ENCODE measurements at places on chromosomes 4 and X.

GRCh38 chr4:41389356-41389755, 132.6 kb downstream of the UCHL1 start:
- no peak for DNase-seq

GRCh38 chr4:41539711-41540110, 1.8 kb downstream of the LIMCH1 start:
- no peak for DNase-seq

DNA sequence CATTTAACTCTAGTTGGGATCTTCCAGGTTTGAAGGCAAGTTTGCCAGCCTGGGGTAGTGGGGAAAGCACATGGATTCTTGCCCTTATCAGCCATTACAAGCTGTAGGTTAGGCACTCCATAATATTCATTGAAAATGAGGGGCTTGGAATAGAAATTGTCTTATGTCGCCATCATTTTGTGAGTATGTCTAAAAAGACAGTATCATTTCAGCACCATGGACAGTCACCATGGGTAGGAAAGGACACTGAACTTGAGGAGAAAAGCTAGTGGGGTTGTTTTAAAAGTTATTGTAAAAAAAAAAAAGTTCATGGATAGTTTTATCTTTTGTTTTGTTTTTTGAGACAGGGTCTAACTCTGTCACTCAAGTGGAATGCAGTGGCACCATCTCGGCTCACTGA, 356.1 kb downstream of the HNRNPD start:
- no peak for DNase-seq

DNA sequence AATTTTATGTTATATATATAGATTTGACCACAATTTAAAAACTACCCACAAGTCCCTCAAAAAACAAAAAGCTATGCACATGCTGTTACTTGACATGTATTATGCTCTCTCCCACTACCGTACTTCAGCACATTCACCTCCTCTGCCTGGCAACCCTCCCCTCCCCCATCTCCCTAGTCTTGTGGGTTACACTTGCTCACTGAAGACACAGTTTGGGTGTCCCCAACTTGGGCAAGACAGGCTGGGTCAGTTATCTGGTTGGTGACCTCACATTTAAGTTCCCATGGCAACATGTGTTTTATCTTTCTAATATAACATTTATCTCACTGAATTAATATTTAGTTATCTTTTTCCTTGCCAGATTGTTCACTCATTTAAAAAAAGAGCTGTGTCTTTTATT, 32.7 kb downstream of the SEC24D start:
- DNase-seq, result no peak

DNA sequence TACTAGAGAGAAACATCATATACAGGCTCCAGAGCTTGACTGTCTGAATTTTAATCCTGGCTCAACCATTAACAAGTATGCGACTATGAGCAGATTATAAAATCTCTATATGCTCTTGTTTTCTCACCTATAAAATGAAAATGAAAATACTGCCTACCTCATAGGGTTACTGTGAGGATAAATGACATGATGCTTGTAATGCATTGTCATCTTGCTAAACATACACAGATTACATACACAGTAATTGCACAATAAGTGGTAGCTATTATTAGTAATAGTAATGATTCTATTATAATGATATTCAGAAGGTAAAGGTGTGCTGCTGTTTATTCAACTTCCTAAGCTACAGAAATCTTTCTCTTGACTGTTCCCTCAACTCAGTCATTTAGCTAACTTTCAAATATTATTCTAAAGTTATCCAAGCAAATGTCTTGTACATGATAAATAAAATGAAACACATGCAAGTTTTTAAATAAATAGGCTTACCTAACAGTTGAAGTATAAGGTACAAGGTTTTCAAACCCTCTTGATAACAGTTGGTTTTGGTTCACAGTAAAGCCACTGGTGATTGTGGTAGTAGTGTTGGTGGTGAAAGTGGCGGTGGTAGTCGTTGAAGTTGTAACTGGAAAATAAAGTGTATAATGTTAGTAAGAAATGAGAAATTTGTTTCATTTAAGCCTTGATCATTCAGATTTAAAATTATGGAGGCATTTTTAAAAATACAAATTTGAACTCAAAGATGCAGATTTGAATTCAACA, 38.9 kb downstream of the NUP62CL start:
- no peak for DNase-seq

GRCh38 chr4:180766944-180767729, 1476.1 kb upstream of the TENM3 start:
- DNase-seq, result no peak

DNA sequence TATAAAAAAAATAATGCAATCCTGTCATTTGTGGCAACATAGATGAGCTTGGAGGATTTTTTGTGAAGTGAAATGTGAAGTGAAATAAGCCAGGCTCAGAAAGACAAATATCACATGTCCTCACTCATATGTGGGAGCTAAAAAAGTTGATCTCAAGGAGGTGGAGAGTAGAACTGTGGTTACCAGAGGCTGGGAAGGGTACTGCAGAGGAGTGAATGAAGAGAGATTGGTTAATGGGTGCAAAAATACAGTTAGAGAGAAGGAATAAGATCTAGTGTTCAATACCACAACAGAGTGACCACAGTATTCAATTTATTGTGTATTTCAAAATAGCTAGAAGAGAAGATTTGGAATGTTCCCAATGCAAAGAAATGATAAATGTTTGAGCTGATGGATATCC, 13.4 kb upstream of the ZCCHC18 start:
- no peak for DNase-seq

GRCh38 chr4:100674976-100675375, 157.2 kb upstream of the EMCN start:
- no peak for DNase-seq

GRCh38 chr4:41015016-41015675, 199.2 kb downstream of the APBB2 start:
- no peak for DNase-seq

DNA sequence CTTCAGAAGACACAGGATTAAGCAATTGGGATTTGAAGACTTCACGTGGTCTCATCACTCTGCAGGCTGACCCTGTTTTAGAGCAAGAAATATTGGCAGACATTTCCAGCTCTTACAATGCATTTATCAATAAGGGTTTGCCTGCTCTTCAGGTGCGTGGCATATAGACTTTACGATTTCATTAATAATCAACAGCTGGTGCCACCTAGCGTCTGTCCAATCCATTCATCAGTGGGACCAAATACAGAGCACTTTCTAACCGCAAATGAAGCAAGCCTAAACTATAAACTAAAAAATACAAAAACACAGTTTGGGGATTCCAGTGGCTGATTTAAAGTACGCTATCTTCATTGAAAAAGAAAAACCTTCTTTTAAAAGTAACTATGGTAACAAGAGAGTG, 125.4 kb upstream of the DMD start:
- no peak for DNase-seq

DNA sequence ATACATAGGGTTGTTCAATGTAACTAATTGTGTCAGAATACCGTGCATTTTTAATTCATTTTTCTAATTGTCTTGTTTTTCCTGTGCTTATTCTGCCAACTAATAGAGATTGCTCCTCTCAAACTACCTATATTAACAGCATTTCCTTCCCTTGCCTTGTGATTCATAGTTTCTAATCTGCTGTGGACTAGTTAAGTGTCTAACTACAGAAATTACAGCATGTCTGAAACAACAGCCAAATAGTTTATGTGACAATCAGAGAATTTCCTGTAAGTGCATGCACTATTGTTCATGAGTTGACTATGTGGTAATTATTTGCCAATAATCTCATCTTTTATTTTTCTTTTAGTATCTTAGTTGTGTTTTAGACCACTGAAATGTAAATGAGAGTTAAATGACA, 4.1 kb upstream of the SEC24B start:
- no peak for DNase-seq

Measured in CD4-positive, alpha-beta T cell treated with Interleukin-15 for 4 hours (primary cell).